ENCODE measurements at places on chromosomes 1 and 21. TPM values are rescaled to one million over a fixed set of nuclear protein-coding genes. Genes with fewer than 3 reads are reported as not detected.

DNA sequence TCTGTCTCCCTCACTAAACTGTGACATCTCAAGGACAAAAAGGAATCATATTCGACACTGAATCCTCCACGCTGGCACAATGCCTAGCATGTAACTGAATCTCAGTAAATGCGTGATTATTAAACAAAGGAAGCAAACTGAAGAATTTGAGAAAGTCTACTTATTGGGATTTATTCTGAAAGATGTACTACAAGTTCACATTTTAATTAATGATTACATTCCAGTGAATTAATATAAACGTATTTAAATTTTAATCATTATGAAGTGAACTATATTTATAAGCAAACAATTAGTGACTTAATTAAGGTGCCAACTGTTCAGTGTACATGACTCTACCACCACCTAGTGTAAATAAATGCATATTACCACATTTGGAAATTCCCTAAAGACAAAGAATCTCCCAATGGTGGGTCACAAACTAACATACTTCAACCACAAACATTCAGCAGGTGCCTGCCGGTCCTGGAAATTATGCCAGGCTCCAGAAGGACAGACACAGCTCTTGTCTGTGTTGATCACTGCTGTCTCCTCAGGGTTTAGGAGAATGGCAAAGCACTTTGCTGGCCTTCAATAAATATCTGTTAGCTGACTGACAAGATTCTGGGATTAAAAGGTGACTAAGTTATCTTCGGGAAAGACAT, 56.3 kb downstream of the SMYD3 start:
- no peak for DNase-seq
- H3K4me3 ChIP-seq = no peak overlapping the region
- H3K27me3 ChIP-seq = no peaks in the 10 kb centered on the region
- H3K27ac ChIP-seq = no peak overlapping the region
- no peaks in the 10 kb centered on the region for H3K36me3 ChIP-seq
- H3K4me1 ChIP-seq = no peaks in the 10 kb centered on the region

DNA sequence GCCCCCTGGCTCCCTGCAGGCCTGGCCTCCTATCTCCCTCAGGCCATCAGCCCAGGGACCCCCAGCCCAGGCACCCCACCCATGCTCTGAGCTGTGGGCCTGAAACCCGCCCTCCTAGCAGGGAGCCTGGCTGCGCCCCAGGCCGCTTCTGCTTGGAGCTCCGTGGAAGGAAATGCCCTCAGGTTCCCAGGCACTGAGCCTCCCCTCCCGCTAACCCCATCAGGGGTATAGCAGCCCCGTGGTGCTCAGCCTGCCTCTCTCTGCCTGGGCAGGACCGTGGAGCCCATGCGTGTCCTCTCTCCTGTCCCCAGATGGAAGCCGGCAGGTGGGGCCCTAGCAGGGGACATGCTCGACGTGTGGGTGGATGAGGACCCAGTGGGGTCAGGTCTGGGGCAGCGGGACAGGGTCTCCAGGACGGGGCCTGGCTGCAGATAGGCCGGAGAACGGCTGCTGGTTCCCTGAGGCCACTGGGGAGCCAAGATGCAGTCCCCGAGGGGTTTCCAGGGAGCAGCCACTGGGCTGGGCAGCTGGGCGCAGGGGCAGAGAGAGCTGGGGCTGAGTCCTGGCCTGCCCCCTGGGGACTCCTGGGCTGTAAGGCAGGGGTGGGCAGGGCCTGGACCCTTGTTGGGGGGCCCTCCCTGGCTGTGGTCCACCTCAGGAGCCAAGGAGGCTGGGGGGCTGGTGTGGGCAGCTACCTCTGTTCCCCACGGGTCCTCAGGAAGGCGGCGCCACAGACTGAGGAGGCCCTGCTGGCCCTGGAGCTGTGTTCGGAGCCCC, 75.5 kb downstream of the MORN1 start:
- H3K4me3 ChIP-seq = no peak overlapping the region
- no peaks in the 10 kb centered on the region for H3K27me3 ChIP-seq
- peaks cover 8% of the 10 kb centered on the region for H3K4me1 ChIP-seq
- peak overlapping the region; percentile 49 for H3K27ac ChIP-seq
- peak; percentile 68 for DNase-seq
- H3K36me3 ChIP-seq = no peaks in the 10 kb centered on the region

DNA sequence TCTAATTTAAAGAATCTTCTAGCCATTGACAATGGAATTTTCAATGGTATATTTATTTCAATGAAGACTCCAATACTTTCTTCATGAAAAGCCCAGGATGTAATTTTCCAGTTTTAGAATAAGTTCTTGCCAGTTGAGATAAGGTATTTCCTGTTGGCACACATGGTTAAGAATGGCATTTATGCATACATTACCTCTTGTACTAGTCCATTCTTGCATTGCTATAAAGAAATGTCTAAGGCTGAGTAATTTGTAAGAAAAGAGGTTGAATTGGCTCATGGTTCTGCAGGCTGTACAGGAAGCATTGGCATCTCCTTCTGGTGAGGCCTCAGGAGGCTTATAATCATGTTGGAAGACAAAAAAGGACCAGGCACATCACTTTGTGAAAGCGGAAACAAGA, 1179.6 kb downstream of the AMY1C start:
- no peak overlapping the region for H3K4me3 ChIP-seq
- DNase-seq = no peak
- no peaks in the 10 kb centered on the region for H3K4me1 ChIP-seq
- no peak overlapping the region for H3K27ac ChIP-seq
- H3K36me3 ChIP-seq = no peaks in the 10 kb centered on the region

DNA sequence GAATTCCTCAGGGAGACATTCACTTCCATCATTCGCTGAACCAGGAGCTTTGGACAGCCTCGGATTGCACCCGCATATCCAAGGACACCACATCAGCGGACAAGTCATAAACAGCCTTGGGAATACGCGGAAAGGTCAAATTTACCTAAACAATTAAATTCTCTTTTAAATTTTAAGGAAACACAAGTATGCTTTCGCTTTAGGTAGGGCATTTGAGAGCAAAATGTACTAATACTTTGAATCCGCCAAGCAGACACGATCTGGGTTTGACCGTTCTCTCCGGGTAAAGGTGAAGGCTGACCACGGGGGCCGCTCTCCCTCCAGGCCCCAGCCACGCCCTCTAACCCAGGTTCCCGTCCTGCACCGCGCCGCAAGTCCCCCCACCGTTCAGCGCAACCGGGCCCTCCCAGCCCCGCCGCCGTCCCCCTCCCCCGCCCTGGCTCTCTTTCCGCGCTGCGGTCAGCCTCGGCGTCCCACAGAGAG, 479 bp upstream of the ACADM start:
- H3K36me3 ChIP-seq = peaks cover 6% of the 10 kb centered on the region
- DNase-seq = no peak
- H3K27ac ChIP-seq = peak overlapping the region; percentile 52
- no peaks in the 10 kb centered on the region for H3K27me3 ChIP-seq
- peak overlapping the region; percentile 95 for H3K4me3 ChIP-seq

DNA sequence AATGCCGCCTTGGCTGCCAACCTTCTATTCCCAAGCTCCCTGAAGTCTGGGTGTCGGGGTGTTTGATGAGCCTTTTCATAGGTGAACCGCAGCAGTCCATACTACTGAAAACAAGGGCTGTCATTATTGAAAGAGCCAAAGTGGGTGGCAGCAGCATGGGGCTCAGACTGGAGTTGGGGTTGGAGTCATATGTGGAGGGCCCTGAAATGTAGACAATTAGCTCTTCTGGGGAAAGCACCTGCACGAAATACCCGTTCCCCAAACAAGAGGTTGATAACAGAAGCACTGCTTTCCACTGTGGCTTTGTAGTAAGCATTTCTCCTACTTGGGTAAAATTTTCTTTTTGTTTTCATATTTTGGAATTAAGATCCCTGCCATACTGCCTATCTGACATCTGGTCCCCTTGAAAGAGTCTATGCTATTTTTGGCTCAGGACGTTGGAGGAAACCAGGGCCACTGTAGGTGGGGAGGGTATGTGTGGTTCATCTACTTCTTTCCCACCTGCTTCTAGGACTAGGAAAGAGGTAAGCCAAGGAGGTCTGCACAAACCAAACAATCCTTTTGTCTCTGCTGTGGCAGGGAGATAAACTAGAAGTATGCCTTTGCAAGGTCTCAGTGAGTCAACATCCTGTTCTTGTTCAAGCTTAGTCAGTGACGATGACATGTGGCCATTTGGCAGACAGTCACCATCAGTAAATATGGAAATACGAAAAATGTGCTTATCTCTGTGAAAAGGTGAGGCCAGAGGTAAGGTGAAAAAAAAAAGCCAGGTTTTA, 197.0 kb upstream of the UBE2U start:
- peak; percentile 50 for DNase-seq
- H3K27ac ChIP-seq = no peak overlapping the region
- no peaks in the 10 kb centered on the region for H3K27me3 ChIP-seq
- no peaks in the 10 kb centered on the region for H3K36me3 ChIP-seq
- H3K4me3 ChIP-seq = no peak overlapping the region

DNA sequence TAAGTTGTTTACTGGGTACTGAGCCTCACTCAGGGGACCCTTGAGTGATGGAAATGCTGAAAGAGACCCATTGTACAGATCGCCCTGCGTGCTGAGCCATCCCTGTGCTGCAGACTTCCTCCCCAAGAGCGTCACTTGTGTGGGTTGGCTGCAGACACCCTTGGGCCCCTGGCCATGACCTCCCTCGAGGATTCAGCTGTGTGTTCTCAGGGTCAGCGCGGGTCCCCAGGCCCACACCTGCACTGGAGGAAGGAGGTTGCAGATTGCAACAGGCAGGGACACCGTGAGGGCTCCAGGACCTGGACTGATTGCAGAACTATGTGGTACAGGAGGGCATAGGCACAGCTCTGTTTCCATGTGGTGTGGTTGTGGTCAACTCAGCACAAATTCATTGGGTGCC, 4.4 kb downstream of the SNAP47 start:
- no peak overlapping the region for H3K4me3 ChIP-seq
- DNase-seq = peak; percentile 10
- H3K27me3 ChIP-seq = no peaks in the 10 kb centered on the region
- no peak overlapping the region for H3K27ac ChIP-seq
- no peaks in the 10 kb centered on the region for H3K36me3 ChIP-seq
- no peaks in the 10 kb centered on the region for H3K4me1 ChIP-seq

- H3K27me3 ChIP-seq = no peaks in the 10 kb centered on the region
- DNase-seq = no peak
- no peaks in the 10 kb centered on the region for H3K4me1 ChIP-seq
- no peak overlapping the region for H3K27ac ChIP-seq
Measured at GRCh38 chr1:193674292-193674944, 488.0 kb upstream of the B3GALT2 start.

Gene LIN28A
- total RNA-seq = 867 TPM

Gene CFHR2
- total RNA-seq = not detected

Gene PCP4
- 0.44 TPM for total RNA-seq
